ENCODE measurements at places on chromosomes 7 and 10.
A peak's percentile ranks its signal among the peaks of the same experiment; 100 is the strongest.

- DNase-seq: no peak
- peaks cover 24% of the 10 kb centered on the region for H3K4me1 ChIP-seq
- H3K27me3 ChIP-seq: no peaks in the 10 kb centered on the region
Measured at GRCh38 chr10:35644050-35644950, 2.2 kb upstream of the FZD8 start.

GRCh38 chr10:19250546-19250945 is 201.9 kb downstream of the MALRD1 start:
- no peaks in the 10 kb centered on the region for H3K36me3 ChIP-seq
- DNase-seq: no peak
- H3K4me1 ChIP-seq: no peaks in the 10 kb centered on the region
- H3K27me3 ChIP-seq: no peaks in the 10 kb centered on the region

GRCh38 chr10:78405231-78405630 is 371.6 kb downstream of the RPS24 start:
- no peak overlapping the region for H3K4me3 ChIP-seq
- H3K27me3 ChIP-seq: no peaks in the 10 kb centered on the region
- H3K36me3 ChIP-seq: no peaks in the 10 kb centered on the region
- H3K4me1 ChIP-seq: no peaks in the 10 kb centered on the region
- no peak overlapping the region for H3K27ac ChIP-seq

- H3K27ac ChIP-seq: no peak overlapping the region
- no peaks in the 10 kb centered on the region for H3K4me1 ChIP-seq
- DNase-seq: no peak
- H3K27me3 ChIP-seq: no peaks in the 10 kb centered on the region
Measured at GRCh38 chr7:43077732-43078391, 34.6 kb upstream of the HECW1 start.

DNA sequence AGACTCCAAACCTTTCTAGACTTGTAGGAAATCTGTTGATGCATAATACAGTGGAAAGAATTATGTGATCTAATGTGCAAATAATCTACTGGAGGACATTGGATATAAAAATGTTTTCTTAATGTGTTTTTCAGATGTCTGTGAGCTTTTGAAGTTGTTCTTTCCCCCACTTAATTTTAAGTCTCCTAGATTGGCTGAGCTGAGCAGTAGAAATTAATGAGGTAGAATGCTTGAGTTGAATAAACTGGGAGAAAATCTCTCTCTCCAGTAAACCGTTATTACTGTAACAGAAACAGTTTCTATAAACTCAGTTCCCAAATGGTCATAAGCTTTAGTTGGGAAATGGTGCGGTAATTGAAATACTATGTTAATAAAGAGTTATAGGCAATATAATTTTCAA is 15.7 kb downstream of the CSGALNACT2 start:
- no peak overlapping the region for H3K27ac ChIP-seq
- no peaks in the 10 kb centered on the region for H3K36me3 ChIP-seq
- DNase-seq: no peak

DNA sequence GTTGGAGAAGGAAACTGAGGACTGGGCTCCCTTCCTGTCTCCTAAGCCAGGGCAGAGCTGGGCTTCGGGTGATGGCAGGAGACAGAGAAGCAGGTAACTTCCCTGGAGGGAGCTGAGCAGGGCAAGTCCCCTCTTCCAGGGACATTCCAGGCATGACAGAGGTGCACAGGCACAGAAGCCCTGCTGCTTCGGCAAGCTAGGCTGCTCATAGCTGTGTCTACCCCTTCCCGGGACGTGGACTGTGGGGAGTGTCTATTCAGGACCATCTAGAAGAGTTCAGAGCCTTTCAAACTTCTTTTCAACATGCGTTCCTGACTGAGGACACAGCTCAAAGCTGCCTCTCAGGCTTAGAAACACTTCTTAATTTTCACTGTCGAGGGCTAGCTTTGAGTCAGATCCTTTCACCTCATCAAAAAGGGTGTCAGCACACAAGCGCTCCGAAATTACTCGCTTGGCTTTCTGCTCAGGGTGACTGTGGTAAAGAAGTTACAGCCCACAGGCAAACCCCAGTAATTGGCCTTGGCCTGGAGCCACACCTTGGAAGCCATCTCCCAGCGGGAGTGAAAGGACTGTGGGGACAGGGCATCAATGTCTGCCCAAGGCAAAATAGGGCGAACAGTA is 63.7 kb upstream of the STEAP1B start:
- no peaks in the 10 kb centered on the region for H3K27me3 ChIP-seq
- H3K4me1 ChIP-seq: peaks cover 4% of the 10 kb centered on the region
- no peaks in the 10 kb centered on the region for H3K36me3 ChIP-seq
- peak overlapping the region; percentile 6 for H3K4me3 ChIP-seq

DNA sequence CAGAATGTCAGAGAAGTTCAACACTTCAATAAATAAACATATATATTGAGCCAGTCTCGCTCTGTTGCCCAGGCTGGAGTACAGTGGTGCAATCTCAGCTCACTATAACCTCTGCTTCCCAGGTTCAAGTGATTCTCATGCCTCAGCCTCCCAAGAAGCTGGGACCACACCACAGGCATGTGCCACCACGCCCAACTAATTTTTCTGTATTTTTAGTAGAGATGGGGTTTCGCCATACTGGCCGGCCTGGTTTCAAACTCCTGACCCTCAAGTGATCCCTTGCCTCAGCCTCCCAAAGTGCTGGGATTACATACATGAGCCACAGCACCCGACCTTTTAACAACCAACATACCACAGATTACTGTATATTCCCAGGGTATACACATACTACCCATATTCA is 134.2 kb downstream of the JMJD1C start:
- no peak overlapping the region for H3K27ac ChIP-seq
- H3K4me1 ChIP-seq: no peaks in the 10 kb centered on the region
- no peaks in the 10 kb centered on the region for H3K27me3 ChIP-seq
- DNase-seq: no peak
- no peak overlapping the region for H3K4me3 ChIP-seq

- H3K27ac ChIP-seq: no peak overlapping the region
- no peaks in the 10 kb centered on the region for H3K27me3 ChIP-seq
- H3K4me3 ChIP-seq: no peak overlapping the region
- H3K36me3 ChIP-seq: peaks cover 7% of the 10 kb centered on the region
- no peaks in the 10 kb centered on the region for H3K4me1 ChIP-seq
- DNase-seq: no peak
Measured at GRCh38 chr7:45055016-45055415, 33.8 kb downstream of the NACAD start.

DNA sequence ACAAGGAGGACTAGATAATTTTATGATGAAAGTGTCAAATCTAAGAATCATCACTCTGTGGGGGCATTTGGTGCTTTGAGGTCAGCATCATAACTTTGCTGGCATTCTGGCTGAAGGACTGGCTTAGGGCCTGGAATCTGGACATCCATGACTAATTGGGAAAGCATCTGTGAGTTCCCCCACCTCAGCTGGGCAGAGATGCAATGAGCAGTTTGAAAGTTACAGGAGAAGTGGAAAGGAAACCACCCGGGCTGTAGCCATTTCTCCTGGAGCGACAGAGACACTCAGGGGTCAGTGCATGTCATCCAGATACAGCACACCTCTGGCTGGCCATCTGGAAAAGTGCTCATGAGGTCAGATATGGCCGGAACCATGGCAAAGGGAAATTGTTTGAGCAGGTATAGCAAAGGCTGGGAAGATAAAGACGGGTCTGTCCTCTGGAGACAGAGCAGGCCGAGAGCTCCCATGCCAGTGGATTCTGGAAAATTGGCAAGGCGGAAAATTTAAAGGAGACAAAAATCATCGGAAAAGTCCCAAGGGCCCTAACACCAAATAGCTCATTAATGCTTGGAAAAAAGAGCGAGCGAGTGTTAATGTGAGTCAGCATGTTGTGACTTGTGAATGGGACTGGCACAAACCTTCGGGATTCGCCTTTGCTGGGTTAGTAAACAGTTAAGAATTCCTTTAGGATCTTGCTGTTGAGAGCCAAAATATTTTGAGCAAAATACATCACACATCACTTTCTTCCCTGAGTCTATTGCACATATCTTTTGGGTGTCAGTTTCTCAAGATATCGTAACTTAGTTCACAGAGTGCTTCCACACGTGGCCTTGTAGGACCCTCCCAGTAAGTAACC is 188.4 kb upstream of the AGK start:
- no peak overlapping the region for H3K4me3 ChIP-seq
- DNase-seq: no peak
- H3K36me3 ChIP-seq: no peaks in the 10 kb centered on the region
- H3K4me1 ChIP-seq: no peaks in the 10 kb centered on the region
- no peak overlapping the region for H3K27ac ChIP-seq

- no peak overlapping the region for H3K27ac ChIP-seq
- no peak overlapping the region for H3K4me3 ChIP-seq
- no peaks in the 10 kb centered on the region for H3K27me3 ChIP-seq
- no peak for DNase-seq
- H3K36me3 ChIP-seq: no peaks in the 10 kb centered on the region
- no peaks in the 10 kb centered on the region for H3K4me1 ChIP-seq
Measured at GRCh38 chr10:4022473-4022872, 237.5 kb upstream of the KLF6 start.

DNA sequence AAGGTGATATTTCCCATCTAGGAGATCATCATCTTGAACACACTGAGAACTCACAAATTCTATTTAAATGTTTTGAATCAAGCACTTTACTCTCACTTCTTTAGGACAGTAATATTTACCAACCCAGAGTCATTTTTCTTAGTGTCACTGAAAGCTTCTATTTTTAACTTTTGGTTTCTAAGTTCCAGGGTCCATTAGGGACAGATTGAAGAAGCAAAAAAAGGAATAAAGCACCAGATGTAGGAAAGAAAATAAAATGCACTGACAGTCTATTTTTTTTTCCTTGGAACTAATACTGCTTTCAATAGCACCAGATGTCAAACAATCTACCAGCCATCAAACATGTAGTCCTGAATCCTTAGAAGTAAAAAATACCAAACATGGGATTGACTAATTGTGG is 526.7 kb upstream of the LRRN3 start:
- no peaks in the 10 kb centered on the region for H3K4me1 ChIP-seq
- H3K27me3 ChIP-seq: no peaks in the 10 kb centered on the region

- H3K27ac ChIP-seq: no peak overlapping the region
- no peaks in the 10 kb centered on the region for H3K27me3 ChIP-seq
- DNase-seq: peak; percentile 75
- no peak overlapping the region for H3K4me3 ChIP-seq
- no peaks in the 10 kb centered on the region for H3K36me3 ChIP-seq
Measured at GRCh38 chr7:112495810-112496462, 15.1 kb downstream of the LSMEM1 start.

GRCh38 chr10:78203915-78204818 is 170.5 kb downstream of the RPS24 start:
- no peaks in the 10 kb centered on the region for H3K27me3 ChIP-seq
- DNase-seq: no peak
- H3K36me3 ChIP-seq: no peaks in the 10 kb centered on the region
- no peaks in the 10 kb centered on the region for H3K4me1 ChIP-seq
- no peak overlapping the region for H3K4me3 ChIP-seq

GRCh38 chr10:74824900-74825370 is 1.5 kb upstream of the KAT6B start:
- H3K27ac ChIP-seq: peak overlapping the region; percentile 98
- peaks cover 8% of the 10 kb centered on the region for H3K4me1 ChIP-seq
- H3K36me3 ChIP-seq: no peaks in the 10 kb centered on the region
- peak; percentile 38 for DNase-seq
- H3K27me3 ChIP-seq: no peaks in the 10 kb centered on the region

GRCh38 chr10:44013981-44014380 is 365.3 kb upstream of the ZNF32 start:
- no peak overlapping the region for H3K4me3 ChIP-seq
- no peak for DNase-seq
- no peaks in the 10 kb centered on the region for H3K27me3 ChIP-seq
- no peaks in the 10 kb centered on the region for H3K36me3 ChIP-seq
- no peaks in the 10 kb centered on the region for H3K4me1 ChIP-seq

- DNase-seq: no peak
- H3K4me3 ChIP-seq: no peak overlapping the region
- no peaks in the 10 kb centered on the region for H3K27me3 ChIP-seq
- H3K4me1 ChIP-seq: peaks cover 5% of the 10 kb centered on the region
Measured at GRCh38 chr7:82441669-82442478, 1.7 kb downstream of the CACNA2D1 start.

DNA sequence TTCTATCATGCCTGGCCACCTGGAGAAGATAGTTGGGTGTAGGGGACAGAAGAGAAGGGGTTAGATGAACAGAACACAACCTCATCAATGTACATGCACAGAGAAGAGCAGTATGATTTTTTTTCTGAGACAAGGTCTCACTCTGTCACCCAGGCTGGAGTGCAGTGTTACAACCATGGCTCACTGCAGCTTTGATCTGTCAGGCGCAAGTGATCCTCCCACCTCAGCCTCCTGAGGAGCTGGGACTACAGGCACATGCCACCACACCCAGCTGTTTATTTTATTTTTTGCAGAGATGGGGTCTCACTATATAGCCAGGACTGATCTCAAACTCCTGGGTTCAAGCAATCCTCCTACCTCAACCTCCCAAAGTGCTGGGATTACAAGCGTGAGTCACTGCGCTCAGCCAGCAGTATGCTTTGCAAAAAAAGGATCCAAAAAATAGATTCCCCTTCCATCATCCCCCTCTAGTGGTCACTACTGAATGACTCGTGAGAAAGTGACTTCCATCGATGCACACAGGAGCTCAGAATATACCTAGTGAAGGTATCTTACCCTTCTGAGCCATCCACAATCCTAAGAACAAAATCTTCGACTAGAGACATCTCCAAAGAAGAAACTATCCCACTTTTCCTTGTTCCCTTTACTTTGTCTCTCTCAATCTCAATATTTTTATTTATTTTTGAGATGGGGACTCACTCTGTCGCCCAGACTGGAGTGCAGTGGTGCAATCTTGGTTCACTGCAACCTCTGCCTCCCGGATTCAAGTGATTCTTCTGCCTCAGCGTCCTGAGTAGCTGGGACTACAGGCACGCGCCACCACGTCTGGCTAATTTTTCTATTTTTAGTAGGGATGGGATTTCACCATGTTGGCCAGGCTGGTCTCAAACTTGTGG is 21.0 kb downstream of the ZCWPW1 start:
- no peaks in the 10 kb centered on the region for H3K36me3 ChIP-seq
- no peaks in the 10 kb centered on the region for H3K27me3 ChIP-seq
- DNase-seq: no peak
- no peak overlapping the region for H3K4me3 ChIP-seq
- H3K4me1 ChIP-seq: no peaks in the 10 kb centered on the region
- no peak overlapping the region for H3K27ac ChIP-seq

GRCh38 chr7:151080067-151080521 is 515 bp downstream of the FASTK start:
- no peaks in the 10 kb centered on the region for H3K27me3 ChIP-seq
- DNase-seq: peak; percentile 56
- peaks cover 3% of the 10 kb centered on the region for H3K4me1 ChIP-seq
- peak overlapping the region; percentile 95 for H3K4me3 ChIP-seq

DNA sequence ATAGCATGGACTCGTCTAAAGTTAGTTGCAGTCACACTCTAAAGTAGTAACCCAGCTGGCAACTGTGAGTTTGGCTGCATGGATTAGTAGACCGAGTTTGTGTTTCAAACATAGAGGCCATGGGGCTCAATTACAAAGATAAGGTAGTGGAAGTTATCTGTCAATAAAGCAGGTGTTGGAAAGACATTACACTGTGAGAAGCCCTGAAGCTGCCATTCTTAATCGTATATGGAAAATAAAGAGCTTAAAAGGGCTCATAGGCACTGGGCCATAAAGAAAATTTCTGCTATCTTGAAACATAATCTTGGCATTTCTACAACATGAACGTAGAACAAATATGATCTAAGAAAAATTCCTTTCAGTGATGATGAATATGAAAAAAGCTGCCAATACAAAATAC is 837.7 kb downstream of the REEP3 start:
- no peak overlapping the region for H3K27ac ChIP-seq
- H3K4me3 ChIP-seq: no peak overlapping the region
- no peaks in the 10 kb centered on the region for H3K4me1 ChIP-seq
- no peak for DNase-seq
